Cortex of kidney (tissue), 1 donor: ENCODE measurements at places on chromosomes 12 and 14.

DNA sequence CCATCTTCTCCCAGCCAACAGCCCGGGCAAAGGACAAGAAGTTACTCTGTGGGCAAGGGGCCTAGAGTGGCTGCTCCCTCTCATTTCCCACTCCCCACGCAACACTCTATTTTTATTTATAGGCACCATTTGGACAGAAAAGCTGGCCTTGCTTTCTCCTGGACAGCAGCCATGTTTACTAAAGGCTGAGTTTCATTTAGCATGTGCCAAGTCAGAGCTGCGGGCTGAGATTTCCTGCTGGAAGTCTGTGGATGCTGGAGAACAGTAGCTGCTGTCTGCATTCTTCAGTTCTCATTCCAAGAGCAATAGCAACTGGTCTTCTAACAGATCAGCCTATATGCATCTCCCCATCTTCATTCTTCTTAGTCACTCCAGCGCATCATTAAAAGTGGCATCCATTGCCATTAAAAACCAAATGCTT, 8.3 kb downstream of the COL2A1 start:
- DNase-seq: no peak

GRCh38 chr14:36900846-36901245, 239.2 kb downstream of the PAX9 start:
- no peak for DNase-seq

DNA sequence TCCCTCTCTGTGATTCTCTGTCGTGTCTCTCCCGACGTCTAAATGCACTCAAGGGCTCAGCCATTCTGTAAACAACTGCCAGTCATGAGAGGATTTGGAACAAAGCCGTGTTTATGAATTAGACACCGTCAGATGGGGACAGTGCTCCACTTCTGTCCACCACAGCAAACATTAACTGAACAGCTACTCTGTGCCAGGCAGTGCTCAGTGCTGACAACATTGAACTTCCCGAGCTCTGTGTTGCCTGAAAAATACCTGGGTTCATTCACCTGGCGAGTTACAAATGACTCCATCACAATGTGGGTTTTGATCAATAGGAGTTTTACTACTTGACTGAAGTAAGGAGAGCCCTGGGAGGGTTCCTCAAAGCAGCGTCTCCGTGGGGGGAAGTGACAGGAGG, 139.3 kb downstream of the GLT1D1 start:
- no peak for DNase-seq

GRCh38 chr12:24954261-24954660, 5.4 kb upstream of the BCAT1 start:
- no peak for DNase-seq

DNA sequence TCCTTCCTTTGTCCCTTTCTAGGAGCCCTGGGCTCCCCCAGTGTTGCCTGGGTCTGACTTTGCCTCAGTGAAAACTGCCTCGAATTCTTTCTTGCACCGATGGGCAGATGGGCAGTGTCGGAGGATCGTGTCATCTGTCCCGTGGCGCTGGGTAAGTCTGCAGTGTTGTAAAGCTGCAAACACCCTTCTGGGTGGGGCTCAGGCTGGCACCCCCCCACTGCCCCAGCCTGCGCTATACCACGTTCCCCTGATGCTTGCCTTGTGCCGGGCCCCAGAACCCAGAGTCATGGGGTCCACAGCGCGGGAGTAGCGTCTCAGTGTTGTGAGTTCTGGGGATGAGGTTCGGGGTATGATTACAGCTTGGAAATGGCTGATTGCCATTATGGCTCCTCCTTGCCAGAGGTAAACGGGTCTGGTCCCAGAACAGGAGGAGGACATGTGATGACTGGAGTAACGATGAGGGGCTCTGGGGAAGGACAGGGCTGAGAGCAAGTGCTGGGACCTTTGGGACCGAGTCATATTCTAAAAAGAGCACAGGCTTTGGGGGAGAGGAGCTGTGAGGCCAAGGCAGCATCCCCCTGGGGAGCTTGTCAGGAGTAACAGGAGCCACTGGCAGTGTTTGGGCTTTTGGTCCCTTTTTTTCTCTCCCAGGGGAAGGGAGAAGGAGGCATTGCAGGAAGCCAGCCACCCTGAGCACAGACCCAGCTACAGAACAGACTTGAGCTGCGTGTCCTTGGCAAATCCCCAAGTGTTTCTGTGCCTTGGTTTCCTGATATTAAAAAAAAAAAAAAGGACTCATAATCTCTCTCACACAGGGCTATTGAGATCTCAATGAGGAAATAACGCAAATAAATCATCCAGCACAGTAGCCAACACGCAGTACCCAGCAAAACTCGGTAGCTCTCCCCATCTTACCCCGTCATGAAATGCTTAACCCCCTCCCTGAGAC, 4.3 kb downstream of the RTL1 start:
- DNase-seq: no peak
